ENCODE measurements at places on chromosomes 1 and 21.

GRCh38 chr1:67194209-67194863, 28.1 kb downstream of the IL23R start:
- no peak for DNase-seq

- DNase-seq: no peak
Observed at GRCh38 chr1:245411245-245412036, 256.7 kb downstream of the KIF26B start.

- DNase-seq: no peak
Observed at GRCh38 chr1:11495579-11495978, 16.6 kb downstream of the DISP3 start.

DNA sequence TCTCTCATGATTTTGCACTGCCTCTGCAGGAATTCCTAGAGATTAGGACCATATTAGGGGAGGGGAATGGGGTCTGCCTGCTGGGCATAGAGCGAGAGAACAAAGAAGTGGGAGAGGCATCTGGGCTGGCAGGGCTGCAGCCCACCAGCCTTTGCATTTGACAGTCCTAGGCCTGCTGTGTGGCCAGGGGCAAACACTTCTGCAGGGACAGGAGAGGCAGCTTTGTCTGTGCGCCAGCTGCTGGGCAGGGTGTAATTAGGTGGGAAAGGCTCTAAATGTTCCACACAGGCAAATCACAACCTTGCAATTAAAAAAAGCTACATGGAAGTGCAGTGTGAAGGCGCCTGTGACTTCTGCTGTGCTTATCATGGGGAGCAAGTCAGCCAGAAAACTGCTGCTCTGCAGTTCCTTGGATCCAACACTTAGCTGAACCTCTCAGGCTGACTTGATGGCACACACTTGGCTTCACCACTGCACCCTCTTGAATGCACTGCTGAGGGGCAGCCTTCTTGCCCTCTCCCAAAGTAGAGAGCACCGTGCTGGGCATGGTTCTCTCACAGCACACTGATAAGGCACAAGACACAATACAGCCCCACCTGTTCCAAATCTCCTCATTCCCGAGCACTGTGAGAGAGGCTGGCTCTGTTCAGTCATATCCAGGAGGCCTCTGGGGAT, 73.6 kb upstream of the TLR5 start:
- DNase-seq: no peak

DNA sequence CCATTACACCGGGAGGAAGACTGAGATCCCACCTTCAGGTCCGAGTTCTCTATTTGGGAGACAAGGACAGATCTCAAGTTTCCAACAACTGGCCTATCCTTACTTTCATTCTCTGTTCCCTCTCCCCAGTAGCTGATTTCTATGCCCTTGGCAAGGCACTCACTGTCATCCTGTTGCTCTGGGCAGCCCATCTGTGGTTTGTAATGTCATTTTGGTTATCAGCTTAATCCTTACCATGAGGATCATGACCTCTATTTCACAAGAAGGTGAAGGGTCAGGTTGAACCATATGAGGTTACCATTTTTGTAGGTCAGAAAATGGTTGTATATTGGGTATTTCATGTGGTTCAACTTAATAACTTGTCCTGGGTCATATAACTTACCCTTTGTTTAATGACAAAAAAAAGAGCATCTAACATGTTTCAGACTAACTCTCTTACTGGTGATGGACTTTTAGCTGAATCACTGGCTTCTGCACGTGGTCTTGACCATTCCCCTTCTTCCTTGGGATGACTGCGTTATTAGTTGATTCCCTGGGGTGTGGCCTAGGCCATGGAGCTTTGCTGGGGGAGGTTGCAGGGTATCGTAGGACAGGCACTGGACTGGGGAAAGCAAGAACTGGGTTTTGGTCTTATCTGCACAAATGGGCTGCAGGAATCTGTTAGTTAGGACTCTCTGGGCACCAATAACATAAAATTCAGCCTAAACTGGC, 120.2 kb downstream of the ACTL8 start:
- no peak for DNase-seq

- DNase-seq: no peak
Observed at GRCh38 chr1:198056255-198056654, 100.5 kb upstream of the NEK7 start.

DNA sequence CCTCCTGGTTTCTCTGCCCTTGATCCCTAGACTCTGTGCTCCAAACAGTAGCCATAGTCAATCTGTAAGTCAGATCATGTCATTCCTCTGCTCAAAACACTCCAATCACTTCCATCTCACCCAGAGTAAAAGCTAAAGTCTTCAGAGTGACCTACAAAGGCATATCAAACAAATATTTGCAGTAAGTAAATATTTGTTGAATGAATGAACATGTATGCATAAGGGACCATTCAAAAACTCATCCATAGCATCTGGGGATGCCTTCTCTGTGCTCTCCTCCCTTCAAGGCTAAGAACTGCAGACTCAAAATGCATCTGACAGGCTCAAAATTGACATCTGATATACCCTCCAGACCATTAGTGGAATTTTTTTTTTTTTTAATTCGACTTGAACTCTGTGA, 18.1 kb upstream of the AK5 start:
- DNase-seq: no peak

GRCh38 chr1:182192966-182193365, 131.5 kb upstream of the ZNF648 start:
- no peak for DNase-seq

DNA sequence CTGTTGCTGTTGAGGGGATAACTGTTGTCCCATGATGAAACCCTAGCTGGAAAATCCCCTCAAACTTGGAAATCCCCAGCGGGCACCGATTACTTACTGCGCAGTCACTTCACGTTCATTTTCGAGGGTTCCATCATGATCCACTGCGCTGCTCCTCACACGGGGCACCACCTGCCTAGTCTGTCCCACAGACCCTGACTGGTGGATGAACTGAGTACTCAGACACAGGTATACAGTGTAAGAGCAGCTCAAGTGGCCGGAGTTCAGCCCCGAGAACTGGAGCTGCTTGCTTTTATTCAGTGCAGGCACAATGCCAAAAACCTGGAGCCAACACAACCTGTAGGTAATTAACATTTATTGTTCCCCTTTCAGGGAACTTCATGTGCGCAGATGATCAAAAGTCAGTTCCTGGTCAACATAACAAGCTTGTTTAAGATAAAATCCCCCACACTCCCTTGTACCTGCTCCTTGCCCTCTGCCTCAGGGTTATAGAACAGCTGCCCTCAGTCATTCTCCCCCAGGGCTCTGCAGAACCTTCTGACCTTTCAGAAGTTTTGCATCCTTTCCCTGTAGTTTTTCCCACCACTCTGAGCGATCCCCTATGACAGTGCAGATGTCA, 46.5 kb upstream of the PRELP start:
- DNase-seq: no peak

- DNase-seq: peak; percentile 79
Observed at GRCh38 chr1:165392634-165393571, 36.4 kb upstream of the LMX1A start.
